SJSA1 (cell line): ENCODE measurements at places on chromosomes 4 and X.
A peak's percentile ranks its signal among the peaks of the same experiment; 100 is the strongest.

DNA sequence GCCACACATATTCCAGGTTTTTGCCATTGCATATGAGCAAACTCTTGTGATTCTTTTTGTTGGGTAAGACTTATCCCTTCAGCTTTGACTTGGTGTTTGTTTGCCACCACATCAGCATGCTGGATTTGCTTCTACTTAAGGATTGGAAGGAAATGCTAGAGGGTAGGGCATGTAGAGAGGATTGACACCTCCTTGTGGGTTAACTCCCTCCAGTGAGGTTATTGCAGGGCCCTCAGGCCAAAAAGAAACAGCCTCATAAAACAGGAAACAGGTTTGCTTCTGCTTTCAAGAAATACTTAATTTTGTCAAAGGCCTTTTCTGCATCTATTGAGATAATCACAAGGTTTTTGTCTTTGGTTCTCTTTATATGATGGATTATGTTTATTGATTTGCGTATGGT lies 15.2 kb upstream of the INPP4B start:
- H3K4me1 ChIP-seq: no peaks in the 10 kb centered on the region
- no peaks in the 10 kb centered on the region for H3K36me3 ChIP-seq
- no peaks in the 10 kb centered on the region for H3K27me3 ChIP-seq
- no peak overlapping the region for H3K27ac ChIP-seq

DNA sequence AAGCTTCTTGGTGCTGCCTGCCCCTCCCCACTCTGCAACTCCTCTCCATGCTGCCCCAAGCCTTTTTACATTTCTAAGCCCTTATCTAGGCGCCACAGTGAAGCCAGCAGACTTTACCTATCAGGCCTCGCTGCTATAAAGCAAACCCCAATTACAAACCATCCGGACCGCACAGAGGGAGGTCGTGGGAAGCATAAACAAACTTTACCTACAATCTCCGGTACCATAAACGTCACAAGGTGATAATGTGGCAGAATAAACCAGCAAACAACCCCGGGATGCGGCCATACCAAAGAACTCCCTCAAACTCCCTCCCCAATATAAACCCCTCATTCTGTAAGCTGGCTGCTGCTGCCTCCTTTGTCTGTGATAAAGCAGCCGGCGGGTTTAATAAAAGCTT lies 54.0 kb upstream of the ZCCHC13 start:
- peaks cover 14% of the 10 kb centered on the region for H3K36me3 ChIP-seq
- no peak overlapping the region for H3K4me3 ChIP-seq
- no peaks in the 10 kb centered on the region for H3K27me3 ChIP-seq
- peaks cover 40% of the 10 kb centered on the region for H3K4me1 ChIP-seq

DNA sequence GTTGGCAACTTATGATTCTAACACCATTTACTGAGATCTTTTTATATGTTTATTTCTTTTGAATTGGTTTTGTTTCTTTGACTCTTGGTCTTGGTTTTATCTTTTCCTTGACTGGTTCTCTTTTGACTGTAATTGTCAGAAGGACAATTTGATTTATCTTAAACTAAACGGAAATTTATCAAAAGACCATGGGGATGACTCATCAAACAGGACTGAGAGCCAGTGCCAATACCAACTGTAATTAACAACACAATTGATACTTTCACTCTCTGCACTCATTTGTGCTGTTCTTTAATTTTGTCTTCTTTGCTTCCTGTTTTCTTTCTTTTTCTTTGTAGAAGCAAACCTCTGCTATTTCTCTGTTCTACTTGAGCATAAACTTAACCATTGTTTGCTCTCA lies 776.8 kb downstream of the CCSER1 start:
- no peak overlapping the region for H3K27ac ChIP-seq
- no peaks in the 10 kb centered on the region for H3K4me1 ChIP-seq
- H3K4me3 ChIP-seq: no peak overlapping the region
- H3K36me3 ChIP-seq: no peaks in the 10 kb centered on the region

DNA sequence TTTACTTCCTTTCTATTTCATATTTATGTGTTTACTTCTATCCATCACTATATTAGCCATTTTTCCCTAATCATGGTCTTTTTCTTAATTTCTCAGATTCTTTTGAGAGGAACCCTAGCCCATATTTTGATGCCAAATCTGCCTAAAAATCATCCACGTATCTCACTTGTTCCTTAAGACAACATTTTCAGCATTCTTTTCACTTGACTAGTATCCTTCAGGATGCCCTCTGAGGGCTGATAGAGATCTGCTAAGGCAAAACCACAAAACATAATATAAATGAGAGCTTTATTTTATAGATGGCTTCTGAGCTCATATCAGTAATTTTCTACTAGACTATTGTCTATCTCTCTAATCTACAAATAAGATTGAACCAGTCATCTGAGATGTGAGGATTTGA lies 341.9 kb downstream of the GPM6A start:
- no peak for DNase-seq
- H3K4me3 ChIP-seq: no peak overlapping the region
- H3K36me3 ChIP-seq: no peaks in the 10 kb centered on the region
- peaks cover 13% of the 10 kb centered on the region for H3K4me1 ChIP-seq
- H3K27ac ChIP-seq: no peak overlapping the region
- H3K27me3 ChIP-seq: no peaks in the 10 kb centered on the region

DNA sequence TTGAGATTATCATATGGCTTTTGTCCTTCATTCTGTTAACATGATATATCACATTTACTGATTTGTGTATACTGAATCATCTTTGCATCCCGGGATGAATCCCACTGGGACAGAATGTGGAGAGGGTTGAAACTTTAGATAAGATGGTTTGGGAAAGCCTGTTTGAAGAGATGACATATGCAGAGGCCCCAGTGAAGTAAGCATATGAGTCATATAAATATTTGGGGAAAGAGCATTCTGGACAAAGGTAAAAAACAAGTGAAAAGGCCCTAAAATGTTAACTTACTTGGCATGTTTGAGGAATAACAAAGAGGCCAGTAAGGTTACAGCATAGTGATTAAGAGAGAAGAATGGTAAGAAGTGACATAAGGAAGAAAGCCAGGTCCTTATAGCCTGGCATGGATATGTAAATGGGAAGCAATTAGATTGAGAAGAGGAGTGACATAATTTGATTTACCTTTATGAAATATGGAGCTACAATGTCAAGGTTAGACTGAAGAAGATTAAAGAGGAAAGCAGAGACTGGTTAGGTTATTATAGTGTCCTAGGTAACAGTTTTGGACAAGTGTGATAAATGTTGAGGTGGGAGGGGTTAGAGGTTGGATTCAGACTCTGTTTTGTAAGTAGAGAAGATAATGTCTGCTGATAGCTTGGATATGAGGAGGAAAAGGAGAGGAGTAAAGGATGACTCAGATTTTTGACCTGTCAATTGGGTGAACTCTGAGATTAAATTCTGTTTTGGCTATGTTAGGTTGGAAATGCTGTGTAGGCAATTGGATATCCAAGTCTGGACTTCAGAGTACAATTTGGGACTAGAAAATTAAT lies 54.6 kb upstream of the DRP2 start:
- H3K27ac ChIP-seq: no peak overlapping the region
- H3K4me1 ChIP-seq: peaks cover 8% of the 10 kb centered on the region; the same call in 1 of the 2 replicates
- peak; percentile 28 for DNase-seq
- H3K4me3 ChIP-seq: no peak overlapping the region
- H3K36me3 ChIP-seq: peaks cover 4% of the 10 kb centered on the region; the same call in 1 of the 2 replicates

DNA sequence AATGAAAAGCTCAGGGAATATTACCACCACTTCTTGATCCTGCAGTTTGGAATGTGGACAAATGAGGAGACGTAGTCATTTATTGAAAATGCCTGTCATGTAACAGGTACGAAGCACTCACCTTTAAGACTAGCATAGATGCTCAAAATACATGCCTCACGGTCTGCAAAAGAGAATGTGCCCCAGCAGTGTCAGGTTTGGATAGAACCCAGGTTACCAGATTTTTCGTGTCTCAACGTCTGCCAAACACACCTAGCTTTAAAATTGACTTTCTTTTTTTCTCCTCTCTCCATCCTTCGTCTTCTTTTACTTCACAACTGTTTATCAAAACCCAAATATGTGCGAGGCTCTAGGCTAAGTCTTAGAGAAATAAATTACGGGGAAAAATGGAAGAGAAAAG lies 606.8 kb upstream of the ATOH1 start:
- DNase-seq: no peak
- no peak overlapping the region for H3K27ac ChIP-seq
- H3K4me1 ChIP-seq: no peaks in the 10 kb centered on the region
- no peak overlapping the region for H3K4me3 ChIP-seq

DNA sequence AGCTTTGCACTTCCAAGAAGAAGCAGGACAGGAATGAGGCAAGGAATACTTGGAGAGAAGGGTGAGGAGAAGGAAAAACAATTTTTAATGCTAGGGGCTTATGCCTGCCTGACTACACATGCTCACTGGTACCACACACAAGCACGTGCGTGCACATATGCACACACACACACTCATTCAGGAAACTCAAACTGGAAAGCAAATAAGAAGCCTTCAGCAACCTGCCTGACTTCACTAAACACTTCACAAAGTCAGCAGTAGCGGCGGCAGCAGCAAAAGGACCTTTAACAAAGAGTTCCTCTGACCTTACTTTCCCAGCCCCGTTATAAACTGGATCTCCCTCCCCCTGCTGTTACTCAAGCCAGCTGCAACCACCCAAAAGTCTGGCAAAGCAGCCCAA lies 3.3 kb downstream of the ZDHHC9 start:
- H3K36me3 ChIP-seq: peaks cover 3% of the 10 kb centered on the region; the same call in 1 of the 2 replicates
- no peak for DNase-seq
- H3K4me1 ChIP-seq: no peaks in the 10 kb centered on the region
- H3K27ac ChIP-seq: no peak overlapping the region
- H3K4me3 ChIP-seq: no peak overlapping the region

- H3K27me3 ChIP-seq: no peaks in the 10 kb centered on the region
- peak; percentile 19 for DNase-seq
- no peaks in the 10 kb centered on the region for H3K36me3 ChIP-seq
- no peak overlapping the region for H3K4me3 ChIP-seq
- no peak overlapping the region for H3K27ac ChIP-seq
- H3K4me1 ChIP-seq: 0 out of 2 replicates have a peak, but pooled peaks cover 4% of the 10 kb centered on the region
Observed at GRCh38 chrX:20067709-20068561, 48.8 kb downstream of the MAP7D2 start.

DNA sequence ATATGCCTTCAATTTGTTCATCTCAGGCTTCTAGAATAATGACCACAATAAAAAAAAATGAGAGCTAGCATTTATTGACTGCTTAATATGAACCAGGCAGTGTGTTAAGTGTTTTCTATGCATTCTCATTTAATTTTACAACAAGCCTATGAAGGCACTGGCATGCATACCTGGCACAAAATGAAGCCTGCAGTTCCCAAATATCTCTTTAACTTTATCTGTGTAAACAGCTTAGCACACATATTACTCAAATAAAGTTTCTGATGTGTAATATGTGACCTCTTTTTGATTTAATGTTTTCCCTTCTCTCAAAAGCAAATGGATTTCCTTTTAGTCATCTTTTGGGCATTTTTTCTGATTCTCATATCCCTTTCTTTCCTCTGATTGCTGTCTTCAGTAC lies 671.8 kb downstream of the PCDH7 start:
- no peak overlapping the region for H3K27ac ChIP-seq
- no peaks in the 10 kb centered on the region for H3K4me1 ChIP-seq
- no peaks in the 10 kb centered on the region for H3K27me3 ChIP-seq

- no peaks in the 10 kb centered on the region for H3K36me3 ChIP-seq
- H3K27ac ChIP-seq: no peak within 1 kb of the TSS
- H3K4me3 ChIP-seq: peak within 1 kb of the TSS; percentile 23
- H3K4me1 ChIP-seq: peaks cover 5% of the 10 kb centered on the region
Observed at GRCh38 chr4:167234316-167234881, at the start of gene SPOCK3. TSS of gene SPOCK3 (minus strand) at chr4:167234494.

DNA sequence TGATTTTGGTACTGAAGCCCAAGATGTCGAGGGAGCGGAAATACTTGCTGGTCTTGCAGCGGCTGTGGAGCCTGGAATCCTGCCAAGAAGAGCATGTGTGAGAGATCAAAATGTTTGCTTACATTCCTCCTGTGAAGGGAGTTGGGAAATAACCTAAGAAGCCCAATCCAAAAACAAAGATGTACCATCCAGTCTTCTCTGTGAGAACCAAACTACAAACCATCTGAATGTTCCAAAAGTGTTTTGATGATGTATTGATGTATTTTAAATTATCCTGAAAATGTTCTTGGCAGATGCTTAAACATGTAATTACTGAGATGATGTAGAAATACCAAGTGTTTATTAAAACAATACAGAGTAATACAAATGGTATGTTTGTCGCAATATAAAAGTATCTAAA lies 10.1 kb upstream of the ADH1A start:
- H3K27me3 ChIP-seq: no peaks in the 10 kb centered on the region
- no peak overlapping the region for H3K27ac ChIP-seq
- no peak for DNase-seq
- no peaks in the 10 kb centered on the region for H3K36me3 ChIP-seq
- no peak overlapping the region for H3K4me3 ChIP-seq
- no peaks in the 10 kb centered on the region for H3K4me1 ChIP-seq

DNA sequence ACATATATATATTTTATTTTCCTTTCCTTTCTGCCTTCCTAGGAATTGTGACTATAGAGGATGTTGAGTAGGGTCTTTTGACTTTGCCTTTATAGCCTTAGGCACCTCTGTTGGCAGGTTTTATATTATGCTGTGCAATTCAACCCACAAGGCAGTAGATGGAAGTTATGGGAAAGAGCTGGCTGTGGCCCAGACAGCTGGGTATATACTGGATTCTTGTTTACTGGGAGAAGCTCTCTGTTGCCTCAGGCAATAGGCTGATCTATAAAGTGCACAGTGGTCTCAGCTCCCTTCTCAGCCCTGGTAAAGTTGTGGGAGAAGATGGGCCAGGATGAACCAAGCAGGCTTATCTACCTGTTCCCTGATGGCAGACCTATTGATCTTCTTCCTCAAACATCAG lies 342.0 kb downstream of the GBA3 start:
- no peak overlapping the region for H3K4me3 ChIP-seq
- H3K36me3 ChIP-seq: no peaks in the 10 kb centered on the region
- H3K27me3 ChIP-seq: no peaks in the 10 kb centered on the region

DNA sequence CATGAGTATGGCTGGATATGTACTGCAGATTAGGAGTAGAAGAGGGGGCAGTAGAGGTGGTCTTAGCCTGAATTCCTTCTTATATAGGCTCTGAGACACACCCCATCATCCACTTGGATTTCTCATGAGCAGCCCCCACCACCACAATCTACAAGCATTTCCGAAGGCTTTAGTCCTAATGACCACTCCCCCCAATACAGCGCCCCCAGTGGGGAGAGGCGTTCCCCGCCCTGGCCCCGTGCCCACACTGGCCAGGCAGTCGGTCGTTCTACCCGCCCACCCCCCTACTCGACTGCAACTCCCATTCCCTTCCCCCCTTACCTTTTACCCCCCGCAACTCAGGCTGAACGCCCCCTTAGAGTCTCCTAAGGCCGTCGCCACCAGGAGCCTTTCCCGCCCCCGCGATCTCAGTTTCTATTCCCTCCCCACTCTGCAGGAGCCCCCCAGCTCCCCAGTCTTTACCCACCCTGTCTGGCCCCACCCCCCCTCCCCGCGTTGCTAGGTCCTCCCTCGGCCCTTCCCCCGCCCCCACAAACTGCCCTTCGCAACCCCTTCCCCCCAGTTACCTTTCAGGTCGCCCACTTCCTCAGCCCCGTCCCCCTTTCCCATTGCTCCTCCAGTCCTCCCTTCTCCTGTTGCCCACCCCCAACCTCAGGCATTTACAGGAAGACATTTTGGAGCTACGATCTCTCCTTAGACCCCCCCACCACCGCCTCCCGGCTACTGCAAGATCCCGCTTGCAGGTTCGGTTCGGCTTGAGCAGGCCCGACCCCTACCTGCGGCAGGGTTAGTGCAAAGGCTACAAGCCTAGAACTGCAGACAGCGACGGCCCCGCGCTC lies 468 bp downstream of the ZMYM3 start:
- H3K27ac ChIP-seq: no peak overlapping the region
- peak; percentile 1 for DNase-seq
- peak overlapping the region; percentile 74 for H3K4me3 ChIP-seq
